ENCODE measurements at places on chromosomes 12 and 14.

DNA sequence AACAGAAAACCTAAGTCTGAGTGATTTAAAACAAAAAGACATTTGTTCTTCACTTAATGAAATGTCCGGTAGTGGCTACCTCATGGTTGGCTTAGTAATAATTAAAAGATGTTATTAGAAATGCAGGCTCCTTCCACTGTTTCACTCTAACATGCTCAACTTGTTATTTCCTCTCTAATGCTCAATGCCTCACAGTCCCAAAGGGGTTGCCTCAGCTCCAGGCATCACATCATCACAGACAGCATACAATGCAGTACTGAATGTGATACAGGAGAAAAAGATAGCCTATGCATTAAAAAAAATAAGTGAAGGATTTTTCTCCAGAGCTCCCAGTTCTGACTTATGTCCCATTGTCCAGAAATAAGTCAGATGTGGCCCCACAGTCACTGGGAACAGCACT is 1077.0 kb upstream of the TMEM132C start:
- DNase-seq: no peak

GRCh38 chr12:124477107-124477915 is 90.1 kb downstream of the NCOR2 start:
- DNase-seq: no peak

GRCh38 chr12:106918746-106919145 is 37.0 kb upstream of the TMEM263 start:
- DNase-seq: no peak

- DNase-seq: no peak
Measured at GRCh38 chr12:102512523-102512922, 32.2 kb upstream of the IGF1 start.

DNA sequence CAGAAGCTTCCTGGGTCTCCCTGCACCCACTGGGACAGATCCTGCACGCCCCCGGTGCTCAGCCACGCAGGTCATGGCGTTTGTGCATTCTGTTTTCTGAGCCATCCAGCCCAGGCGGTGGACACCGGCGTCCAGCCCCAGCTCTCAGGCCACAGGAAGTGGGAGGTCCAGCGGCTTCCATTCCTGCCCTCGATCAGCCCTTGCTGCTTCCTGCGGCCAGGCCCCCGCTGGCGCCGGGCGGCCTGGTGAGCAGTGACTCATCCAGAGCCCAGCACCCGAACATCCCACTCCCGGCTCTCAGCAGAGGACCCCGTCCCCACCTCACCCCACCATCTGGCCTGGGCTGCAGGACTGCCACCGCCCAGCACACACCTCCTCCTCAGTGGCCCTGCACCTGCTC is 18.0 kb upstream of the NUDT14 start:
- DNase-seq: no peak

DNA sequence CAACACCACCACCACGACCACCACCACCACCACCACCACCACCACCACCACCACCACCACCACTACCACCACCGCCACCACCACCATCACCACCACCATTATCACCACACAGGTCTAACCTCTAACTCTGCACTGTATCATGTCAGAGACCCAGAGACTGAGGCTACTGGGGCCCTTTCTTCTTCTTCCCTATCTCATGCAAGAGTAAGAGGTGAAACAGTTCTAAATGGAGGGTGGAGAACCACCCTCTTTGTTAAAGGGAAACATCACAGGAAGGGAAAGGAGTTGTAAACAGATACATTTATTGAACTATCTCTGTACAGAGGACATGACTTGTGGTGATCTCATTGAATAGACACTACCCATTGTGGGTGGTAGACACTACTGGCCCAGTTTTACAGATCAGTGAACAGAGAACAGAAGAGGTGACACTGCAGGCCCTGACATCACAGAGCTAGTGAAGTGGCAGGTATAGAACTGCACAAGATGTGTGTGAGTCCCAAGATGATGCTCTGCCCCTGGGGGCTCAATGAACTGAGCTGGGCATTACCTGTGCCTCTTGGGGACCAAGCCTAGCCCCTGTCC is 91.6 kb downstream of the FOXN3 start:
- no peak for DNase-seq

- DNase-seq: no peak
Measured at GRCh38 chr12:113805673-113806072, 160.5 kb downstream of the RBM19 start.

DNA sequence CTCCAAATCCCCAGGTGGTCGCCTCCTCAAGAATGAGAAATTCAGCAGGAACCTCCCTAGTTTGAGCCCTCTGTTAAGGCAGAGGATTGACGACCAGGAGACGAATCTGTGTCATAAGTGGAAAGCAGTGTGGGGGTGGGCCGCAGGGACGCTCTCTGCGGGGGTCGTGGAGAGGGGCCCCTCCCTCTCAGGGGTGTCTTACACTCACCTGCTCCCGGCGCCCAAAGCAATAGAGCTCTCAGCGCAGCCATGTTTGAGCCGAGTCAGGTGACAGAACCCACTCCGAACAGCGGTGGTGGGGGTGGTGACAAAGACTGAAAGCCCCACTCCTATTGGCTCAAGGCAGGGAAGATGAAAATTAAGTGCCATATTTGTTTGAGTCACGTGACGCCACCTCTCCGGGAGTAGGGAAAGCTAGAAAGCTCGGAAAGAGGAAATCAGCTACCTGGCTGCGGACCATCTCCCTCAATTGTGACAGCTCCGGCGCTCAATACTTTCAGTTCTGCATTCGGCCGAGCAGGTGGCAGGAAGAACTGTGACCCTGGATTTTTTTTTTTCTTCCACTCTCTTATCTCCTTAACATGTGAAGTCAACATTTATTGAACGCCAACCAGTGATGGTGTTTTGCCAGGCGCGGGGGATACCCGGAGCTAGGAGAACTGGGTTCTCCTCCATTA is at the start of gene ZFYVE26:
TSS of gene ZFYVE26 (minus strand) at position 265 of the 677 bp plus-strand sequence. CDS start 627 bp downstream, outside the sequence.
- peak; percentile 89 for DNase-seq

GRCh38 chr12:118734266-118734665 is 247.1 kb upstream of the SRRM4 start:
- no peak for DNase-seq

GRCh38 chr12:94875525-94875924 is 128.0 kb downstream of the NDUFA12 start:
- no peak for DNase-seq

- no peak for DNase-seq
Measured at GRCh38 chr12:130266751-130267150, 70.9 kb upstream of the PIWIL1 start.

GRCh38 chr12:111638556-111638955 is 39.4 kb upstream of the ATXN2 start:
- no peak for DNase-seq

- no peak for DNase-seq
Measured at GRCh38 chr14:56341766-56342493, 223.7 kb downstream of the PELI2 start.

DNA sequence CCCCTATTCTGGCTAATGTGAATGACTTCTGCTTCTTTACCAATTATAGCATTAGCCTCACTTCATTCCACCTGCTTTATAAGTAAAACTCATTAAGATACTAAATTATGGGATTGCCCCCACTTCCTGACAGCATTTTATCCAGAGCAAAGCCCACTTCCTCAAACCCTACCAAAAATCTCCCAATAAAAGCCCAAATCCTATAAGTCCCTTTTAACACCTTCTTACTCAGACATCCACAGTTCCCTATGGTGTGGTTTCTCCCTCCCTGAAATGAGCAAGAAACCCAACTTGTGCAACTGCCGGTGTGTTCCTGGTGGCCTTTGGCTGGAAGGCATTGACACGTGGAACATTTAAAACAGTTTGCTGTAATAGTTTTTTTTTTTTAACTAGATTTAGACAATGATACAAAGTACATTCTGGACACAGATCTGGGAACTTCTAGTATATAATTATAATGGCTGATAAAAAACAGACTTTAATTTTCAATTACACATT is 53.1 kb downstream of the BRMS1L start:
- DNase-seq: no peak

GRCh38 chr12:111417290-111417689 is 11.6 kb downstream of the SH2B3 start:
- DNase-seq: no peak

- DNase-seq: no peak
Measured at GRCh38 chr12:111758120-111758561, 8.6 kb upstream of the ALDH2 start.

- no peak for DNase-seq
Measured at GRCh38 chr14:99717682-99718013, 33.5 kb downstream of the CYP46A1 start.

GRCh38 chr14:101352567-101352966 is 208.7 kb upstream of the DIO3 start:
- no peak for DNase-seq

DNA sequence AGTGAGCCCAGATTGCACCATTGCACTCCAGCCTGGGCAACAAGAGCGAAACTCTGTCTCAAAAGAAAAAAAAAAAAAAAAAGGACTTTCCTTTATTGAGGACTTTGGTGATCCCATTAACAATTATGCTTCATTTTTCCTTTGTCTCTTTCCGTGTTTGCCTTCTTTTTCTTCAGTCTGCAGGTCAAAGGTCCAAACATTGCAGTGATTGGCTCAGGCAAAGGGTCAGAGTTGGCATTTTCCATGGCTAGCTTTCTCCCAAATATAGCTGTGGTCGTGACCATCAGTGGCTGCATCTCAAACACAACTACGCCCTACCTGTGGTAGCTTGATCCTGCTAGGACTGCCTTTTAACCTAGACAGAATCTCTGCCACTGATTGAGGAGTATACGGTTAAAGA is 7.0 kb upstream of the DNAL1 start:
- no peak for DNase-seq

GRCh38 chr12:93101367-93101766 is 172.3 kb upstream of the EEA1 start:
- no peak for DNase-seq

Data from activated naive CD4-positive, alpha-beta T cell treated with anti-CD3 and anti-CD28 coated beads, Interleukin-2, amount 50 U/mL, for 16 hours (primary cell).